ENCODE measurements at places on chromosomes 1 and 21.

GRCh38 chr1:61116421-61116820 is 34.1 kb downstream of the NFIA start:
- DNase-seq, result peak; percentile 25
- H3K36me3 ChIP-seq, result no peaks in the 10 kb centered on the region
- no peaks in the 10 kb centered on the region for H3K27me3 ChIP-seq
- H3K27ac ChIP-seq, result no peak overlapping the region

- no peaks in the 10 kb centered on the region for H3K36me3 ChIP-seq
- DNase-seq, result peak; percentile 52
- H3K27ac ChIP-seq, result no peak overlapping the region
- H3K4me3 ChIP-seq, result no peak overlapping the region
- peaks cover 63% of the 10 kb centered on the region for H3K27me3 ChIP-seq
- peaks cover 13% of the 10 kb centered on the region for H3K4me1 ChIP-seq
These were observed 6.5 kb upstream of the ATP1A2 start for GRCh38 chr1:160108888-160109662.

GRCh38 chr1:23483321-23484252 is at the start of gene ASAP3:
Gene ASAP3, minus strand, starts transcription at chr1:23484179. Its CDS starts 46 bp downstream, at chr1:23484133.
- peak within 1 kb of the TSS; percentile 99 for H3K4me3 ChIP-seq
- peak; percentile 44 for DNase-seq
- peaks cover 17% of the 10 kb centered on the region for H3K36me3 ChIP-seq

GRCh38 chr1:66368261-66368660 is 165.7 kb upstream of the SGIP1 start:
- no peaks in the 10 kb centered on the region for H3K36me3 ChIP-seq
- no peaks in the 10 kb centered on the region for H3K27me3 ChIP-seq
- DNase-seq, result no peak
- H3K27ac ChIP-seq, result no peak overlapping the region
- H3K4me1 ChIP-seq, result peaks cover 2% of the 10 kb centered on the region

DNA sequence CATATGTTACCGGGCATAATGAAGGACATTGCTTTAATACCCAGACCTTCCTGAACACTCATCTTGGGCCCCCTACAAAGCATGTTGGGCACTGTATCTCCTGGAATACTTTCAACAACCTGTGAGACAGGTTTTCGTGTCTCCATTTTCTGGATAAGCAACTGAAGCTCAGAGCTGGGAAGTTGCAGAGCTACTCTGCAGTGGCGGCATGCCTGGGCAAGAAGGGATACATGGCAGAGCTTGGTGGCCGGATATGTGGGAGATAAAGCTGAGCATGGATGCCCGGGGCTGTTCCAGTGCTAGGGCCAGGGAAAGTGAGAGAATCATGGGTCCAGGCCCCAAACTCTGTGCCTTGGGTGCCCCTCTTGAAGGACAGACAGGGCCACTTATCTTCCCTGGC is 71.6 kb upstream of the KCND3 start:
- H3K4me1 ChIP-seq, result no peaks in the 10 kb centered on the region
- H3K36me3 ChIP-seq, result no peaks in the 10 kb centered on the region
- no peak overlapping the region for H3K4me3 ChIP-seq
- DNase-seq, result no peak

DNA sequence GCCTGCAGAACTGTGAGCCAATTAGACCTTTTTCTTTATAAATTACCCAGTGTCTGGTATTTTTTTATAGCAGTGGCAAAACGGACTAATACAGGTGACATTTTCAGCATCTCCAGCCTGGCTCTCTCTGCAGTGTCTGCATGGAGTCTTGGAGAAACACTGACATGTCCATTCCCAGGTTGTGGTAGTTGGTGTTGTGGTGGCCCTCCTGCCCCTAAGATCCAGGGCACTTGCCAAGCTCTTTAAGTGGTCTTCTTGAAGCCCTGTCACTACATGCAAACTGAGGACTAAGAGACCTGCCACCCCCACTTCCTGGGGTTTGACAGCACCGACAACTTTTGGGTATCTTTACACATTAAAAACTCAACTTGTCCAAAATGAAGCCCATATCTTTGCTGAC is 419.4 kb downstream of the NPHP4 start:
- no peaks in the 10 kb centered on the region for H3K36me3 ChIP-seq
- H3K27ac ChIP-seq, result no peak overlapping the region

GRCh38 chr1:89465201-89465600 is 59.4 kb upstream of the LRRC8B start:
- no peak overlapping the region for H3K27ac ChIP-seq
- H3K4me3 ChIP-seq, result no peak overlapping the region

GRCh38 chr1:108100148-108100547 is 100.0 kb downstream of the SLC25A24 start:
- no peaks in the 10 kb centered on the region for H3K27me3 ChIP-seq
- no peaks in the 10 kb centered on the region for H3K36me3 ChIP-seq
- no peak overlapping the region for H3K4me3 ChIP-seq
- H3K4me1 ChIP-seq, result no peaks in the 10 kb centered on the region
- no peak for DNase-seq

DNA sequence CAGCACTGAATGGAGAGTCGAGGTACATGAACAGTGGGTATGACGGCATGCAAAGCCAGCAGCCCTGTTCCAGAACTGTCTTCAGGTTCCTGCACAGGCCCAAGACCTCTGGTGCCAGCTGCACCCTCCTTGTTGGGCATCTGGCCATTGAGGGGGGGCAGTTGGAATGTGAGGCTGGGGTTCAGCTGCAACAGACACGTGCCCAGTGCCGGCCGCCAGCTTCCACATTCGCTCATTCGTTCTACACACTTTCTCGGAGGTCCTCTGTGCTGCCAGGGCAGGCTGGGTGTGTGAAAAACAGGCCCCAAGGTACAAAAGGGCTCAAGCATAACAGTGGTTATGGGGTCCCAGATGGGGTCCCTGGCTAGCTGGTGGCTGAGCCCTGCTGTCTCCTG is 37.9 kb upstream of the SLC19A1 start:
- H3K4me3 ChIP-seq, result no peak overlapping the region
- no peak overlapping the region for H3K27ac ChIP-seq
- H3K36me3 ChIP-seq, result no peaks in the 10 kb centered on the region
- DNase-seq, result no peak

DNA sequence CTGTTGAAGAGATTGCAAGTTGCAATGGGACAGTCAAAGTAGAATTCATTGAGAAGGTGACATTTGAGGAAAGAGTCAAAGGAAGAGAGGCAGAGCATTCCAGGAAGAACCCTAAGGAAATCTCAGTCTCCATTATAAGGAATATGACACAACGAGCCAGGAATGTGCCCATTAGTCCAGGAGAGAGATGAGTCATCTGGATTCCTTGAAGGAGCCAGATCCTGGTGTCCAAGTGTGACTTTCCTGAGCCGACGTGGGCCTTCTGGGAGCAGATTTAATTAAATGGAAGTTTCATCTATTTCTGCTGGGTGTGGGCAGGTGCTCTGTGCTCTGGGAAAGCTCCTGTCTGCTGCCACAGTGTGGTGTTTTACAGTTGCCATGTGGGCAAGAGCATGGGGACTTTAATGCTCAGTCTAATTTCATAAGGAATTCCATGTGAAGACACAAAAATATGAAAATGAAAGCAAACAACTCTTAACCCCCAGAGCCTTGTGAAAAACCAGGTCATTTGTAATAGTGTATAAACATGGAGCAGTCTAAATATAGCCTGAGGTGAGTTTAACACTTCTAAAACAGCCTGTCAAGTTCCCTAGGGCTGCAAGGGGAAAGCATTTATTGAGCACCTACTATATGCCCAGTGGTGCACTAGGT is 111.4 kb upstream of the ARTN start:
- peak overlapping the region; percentile 70 for H3K27ac ChIP-seq
- H3K4me3 ChIP-seq, result no peak overlapping the region
- DNase-seq, result peak; percentile 96
- peaks cover 3% of the 10 kb centered on the region for H3K36me3 ChIP-seq

- no peak overlapping the region for H3K4me3 ChIP-seq
- DNase-seq, result no peak
- no peak overlapping the region for H3K27ac ChIP-seq
- H3K27me3 ChIP-seq, result no peaks in the 10 kb centered on the region
- H3K4me1 ChIP-seq, result no peaks in the 10 kb centered on the region
These were observed 388.7 kb downstream of the ST6GALNAC3 start for GRCh38 chr1:76463278-76463677.

DNA sequence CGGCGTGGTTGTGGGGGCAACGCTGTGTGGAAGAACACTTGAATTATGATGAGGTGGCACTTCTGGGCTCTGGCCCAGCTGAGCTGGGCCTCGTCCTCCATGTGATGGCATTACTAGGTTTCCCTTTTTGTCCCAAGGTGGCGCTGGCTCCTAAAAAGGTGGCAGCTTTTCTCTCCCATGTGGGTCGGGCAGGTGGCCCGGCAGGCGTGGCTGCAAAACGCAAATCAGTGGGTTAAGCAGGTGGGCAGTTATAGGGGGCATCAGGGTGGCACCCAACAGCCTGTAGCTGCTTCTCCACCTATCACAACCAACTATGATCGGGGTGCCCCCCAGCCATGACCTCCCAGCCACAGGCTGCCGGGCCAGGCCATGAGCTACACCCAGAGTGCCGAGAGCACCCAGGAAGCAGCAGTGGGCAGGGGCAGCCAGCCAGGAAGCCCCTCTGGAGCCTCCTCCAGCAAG is 59.6 kb downstream of the KCNAB2 start:
- no peak for DNase-seq
- H3K36me3 ChIP-seq, result no peaks in the 10 kb centered on the region
- no peak overlapping the region for H3K4me3 ChIP-seq
- peaks cover 73% of the 10 kb centered on the region for H3K27me3 ChIP-seq

- no peak within 1 kb of the TSS for H3K27ac ChIP-seq
- H3K4me3 ChIP-seq, result peak within 1 kb of the TSS; percentile 46
- peaks cover 97% of the 10 kb centered on the region for H3K27me3 ChIP-seq
- DNase-seq, result no peak
- peaks cover 40% of the 10 kb centered on the region for H3K36me3 ChIP-seq
- H3K4me1 ChIP-seq, result peaks cover 24% of the 10 kb centered on the region
These were observed at the start of gene PRRX1 for GRCh38 chr1:170664093-170664827. Gene PRRX1, plus strand, starts transcription at chr1:170664131. Its CDS starts 88 bp downstream, at chr1:170664219.

DNA sequence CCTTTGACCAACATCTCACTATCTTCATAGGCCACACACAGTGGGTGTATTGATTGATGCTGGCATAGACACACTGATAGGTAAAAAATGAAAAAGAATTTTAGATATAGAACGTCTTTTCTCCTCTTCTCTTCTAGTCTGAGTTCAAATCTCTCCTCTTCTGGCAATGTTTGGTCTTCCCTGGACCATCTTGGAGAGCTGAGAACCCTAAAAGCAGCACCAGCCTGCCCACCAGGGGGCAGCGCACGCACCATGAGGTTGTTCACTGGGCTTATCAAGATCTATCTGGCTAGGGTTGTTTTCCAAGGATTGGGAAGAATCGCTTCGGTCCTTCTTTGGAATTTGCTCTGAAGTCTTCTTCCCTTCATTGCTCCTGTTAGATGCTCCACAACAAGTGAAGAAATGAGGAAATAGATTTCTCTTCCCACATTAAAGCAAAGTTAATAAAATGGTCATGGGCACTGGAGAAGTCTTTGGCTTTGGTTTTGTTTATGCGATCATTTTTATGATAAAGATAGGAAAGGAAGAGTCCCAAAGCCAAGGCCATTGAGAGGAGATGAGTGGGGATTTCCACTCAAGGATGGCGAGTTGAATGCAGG is 104.0 kb upstream of the OLIG2 start:
- H3K27ac ChIP-seq, result no peak overlapping the region
- peaks cover 8% of the 10 kb centered on the region for H3K27me3 ChIP-seq
- no peak overlapping the region for H3K4me3 ChIP-seq
- H3K36me3 ChIP-seq, result no peaks in the 10 kb centered on the region

DNA sequence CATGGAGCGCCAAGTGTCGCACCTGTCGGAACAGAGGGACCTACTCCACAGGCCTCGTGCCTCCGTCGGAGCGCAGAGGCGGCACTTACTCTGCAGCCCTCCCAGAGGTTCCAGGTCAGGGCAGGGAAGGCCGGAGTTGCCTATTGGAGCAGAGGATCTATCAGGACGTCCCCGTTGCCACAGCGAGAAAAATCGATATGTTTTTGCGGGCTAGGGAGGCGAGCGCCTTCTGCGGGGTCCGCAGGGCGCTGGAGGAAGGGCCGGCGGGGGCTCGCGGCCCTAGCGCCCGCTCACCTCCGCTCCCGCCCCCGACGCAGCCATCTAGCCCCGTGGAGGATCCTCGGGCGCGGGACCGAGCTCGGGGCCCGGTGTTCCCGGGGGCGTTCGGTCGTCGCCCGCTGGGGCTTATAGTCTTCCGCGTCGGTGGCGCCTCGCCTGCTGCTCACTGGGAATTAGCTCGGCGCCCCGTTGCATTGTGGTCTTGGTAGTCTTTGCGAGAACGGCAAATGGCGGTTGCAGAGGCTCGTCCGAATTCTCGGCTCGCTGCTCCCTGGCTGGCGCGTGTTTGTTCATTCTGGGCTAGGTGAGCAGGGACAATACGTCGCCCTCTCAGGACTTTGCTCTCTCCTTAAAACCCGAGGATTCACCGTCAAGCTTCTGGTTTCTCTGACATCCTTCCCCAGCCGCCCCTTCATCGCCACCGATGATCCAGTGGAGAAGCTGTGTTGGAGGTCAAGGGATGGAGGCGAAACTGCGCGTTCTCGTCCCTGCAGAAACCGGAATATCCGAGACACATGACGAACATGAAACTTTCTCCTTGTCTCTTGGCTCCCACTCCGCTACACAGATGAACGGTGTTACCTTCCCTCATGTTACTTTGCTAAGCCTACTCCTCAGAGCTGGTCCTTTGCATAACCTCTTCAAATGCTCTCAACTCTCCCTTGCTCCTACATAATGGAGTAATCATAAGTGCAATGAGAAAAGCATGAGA is at the start of gene JTB:
Gene JTB, minus strand, starts transcription at position 425 of the 991 bp plus-strand sequence. Its CDS starts 422 bp downstream, at position 3.
- H3K27me3 ChIP-seq, result no peaks in the 10 kb centered on the region
- peak within 1 kb of the TSS; percentile 94 for H3K4me3 ChIP-seq
- peaks cover 45% of the 10 kb centered on the region for H3K36me3 ChIP-seq
- peak within 1 kb of the TSS; percentile 13 for H3K27ac ChIP-seq

GRCh38 chr1:192395895-192396294 is 79.1 kb downstream of the RGS21 start:
- H3K4me1 ChIP-seq, result no peaks in the 10 kb centered on the region
- no peak overlapping the region for H3K4me3 ChIP-seq
- H3K27ac ChIP-seq, result no peak overlapping the region
- no peak for DNase-seq
- no peaks in the 10 kb centered on the region for H3K36me3 ChIP-seq
- H3K27me3 ChIP-seq, result no peaks in the 10 kb centered on the region

- peaks cover 5% of the 10 kb centered on the region for H3K36me3 ChIP-seq
- no peak overlapping the region for H3K27ac ChIP-seq
- no peaks in the 10 kb centered on the region for H3K27me3 ChIP-seq
- H3K4me3 ChIP-seq, result no peak overlapping the region
These were observed 39.8 kb downstream of the USP1 start for GRCh38 chr1:62476525-62477219.

GRCh38 chr1:221794935-221795334 is 53.0 kb upstream of the DUSP10 start:
- H3K27ac ChIP-seq, result no peak overlapping the region
- H3K36me3 ChIP-seq, result no peaks in the 10 kb centered on the region
- DNase-seq, result no peak
- peaks cover 2% of the 10 kb centered on the region for H3K4me1 ChIP-seq
- H3K27me3 ChIP-seq, result no peaks in the 10 kb centered on the region
- no peak overlapping the region for H3K4me3 ChIP-seq

DNA sequence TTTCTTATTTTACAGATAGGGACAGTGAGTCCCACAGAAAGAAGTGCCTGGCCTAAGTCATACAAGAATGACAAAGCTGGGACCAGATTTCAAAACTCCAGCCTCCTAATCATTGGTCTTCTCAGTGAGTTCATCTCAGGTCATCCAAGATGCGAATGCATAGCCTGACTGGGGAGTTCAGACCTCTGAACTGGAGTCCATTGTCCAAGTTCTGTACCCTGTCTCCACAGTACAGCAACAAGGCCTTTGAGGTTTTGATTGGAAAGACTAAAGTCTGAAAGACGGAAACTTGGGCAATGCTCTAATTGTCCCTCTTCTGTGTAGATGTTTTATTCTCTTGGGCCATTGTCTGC is 62.0 kb downstream of the TNN start:
- no peak for DNase-seq
- H3K36me3 ChIP-seq, result no peaks in the 10 kb centered on the region
- peaks cover 5% of the 10 kb centered on the region for H3K27me3 ChIP-seq
- no peak overlapping the region for H3K27ac ChIP-seq
- H3K4me1 ChIP-seq, result peaks cover 2% of the 10 kb centered on the region
- no peak overlapping the region for H3K4me3 ChIP-seq

Data from mesenchymal stem cell (in vitro differentiated cells and primary cell).